Lower lobe of right lung (tissue), 2 donors: ENCODE measurements at places on chromosomes 3 and 15. TPM values are rescaled to one million over a fixed set of nuclear protein-coding genes. Genes with fewer than 3 reads are reported as not detected.

- DNase-seq = peak; percentile 72
These were observed 5.8 kb downstream of the KLHL25 start for GRCh38 chr15:85788771-85789495.

GRCh38 chr3:194728986-194729385 is 43.3 kb downstream of the FAM43A start:
- DNase-seq = no peak

DNA sequence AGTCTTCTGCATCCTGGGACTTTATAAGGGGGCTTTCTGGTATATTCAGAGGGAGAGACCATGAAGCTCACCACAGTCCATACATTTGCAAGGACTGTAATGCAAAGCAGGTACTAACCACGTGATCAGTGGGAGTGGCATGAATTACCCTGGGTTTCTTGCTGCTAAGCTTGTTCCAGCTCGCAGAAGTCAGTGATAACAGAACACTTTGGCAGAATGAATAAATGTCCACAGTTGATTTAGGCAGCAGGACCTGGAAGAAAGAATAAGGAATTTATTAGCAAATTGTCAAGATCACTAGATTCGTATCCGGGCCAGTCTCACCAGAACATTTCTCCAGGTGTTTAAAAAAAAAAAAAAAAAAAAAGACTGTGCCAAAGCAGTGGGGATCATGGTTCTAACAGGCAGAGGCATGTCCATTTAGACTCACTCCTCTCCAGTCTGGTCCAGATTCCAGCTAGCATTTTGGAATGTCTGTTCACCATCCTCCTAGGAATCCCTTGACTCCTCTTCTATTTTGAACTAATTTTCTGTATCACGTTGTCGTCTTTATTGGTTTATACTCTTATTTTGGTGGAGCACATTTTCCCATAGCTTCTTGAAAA is 24.5 kb downstream of the HHLA2 start:
- no peak for DNase-seq

SEMA6D gene
- total RNA-seq = 10.2 TPM

LACTB gene
- total RNA-seq = 34.7 TPM

ALDH1A3 gene
- 9.7 TPM for total RNA-seq

ZBBX gene
- 15.2 TPM for total RNA-seq
